ENCODE measurements at places on chromosomes 11 and 22.

DNA sequence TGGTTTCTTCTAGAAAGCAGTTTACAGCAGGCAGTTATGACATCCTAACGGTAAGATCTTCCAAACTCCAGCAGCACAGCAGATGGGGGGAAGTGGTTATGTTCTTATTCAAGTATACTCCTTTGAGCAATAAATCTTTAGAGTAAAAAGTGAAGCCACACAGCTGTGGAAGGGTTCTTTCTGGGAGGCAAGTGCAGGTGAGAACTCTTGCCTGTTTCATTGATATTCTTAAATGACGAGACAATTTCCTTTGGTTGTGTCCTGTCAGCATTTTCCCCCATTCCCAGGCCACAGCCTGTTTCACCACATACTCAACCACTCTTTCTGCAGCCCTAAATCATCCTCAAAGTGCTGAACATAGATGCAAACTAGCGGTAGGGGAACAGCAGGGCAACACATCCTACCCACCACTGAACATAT, 207.3 kb upstream of the MTNR1B start:
- DNase-seq, result no peak

DNA sequence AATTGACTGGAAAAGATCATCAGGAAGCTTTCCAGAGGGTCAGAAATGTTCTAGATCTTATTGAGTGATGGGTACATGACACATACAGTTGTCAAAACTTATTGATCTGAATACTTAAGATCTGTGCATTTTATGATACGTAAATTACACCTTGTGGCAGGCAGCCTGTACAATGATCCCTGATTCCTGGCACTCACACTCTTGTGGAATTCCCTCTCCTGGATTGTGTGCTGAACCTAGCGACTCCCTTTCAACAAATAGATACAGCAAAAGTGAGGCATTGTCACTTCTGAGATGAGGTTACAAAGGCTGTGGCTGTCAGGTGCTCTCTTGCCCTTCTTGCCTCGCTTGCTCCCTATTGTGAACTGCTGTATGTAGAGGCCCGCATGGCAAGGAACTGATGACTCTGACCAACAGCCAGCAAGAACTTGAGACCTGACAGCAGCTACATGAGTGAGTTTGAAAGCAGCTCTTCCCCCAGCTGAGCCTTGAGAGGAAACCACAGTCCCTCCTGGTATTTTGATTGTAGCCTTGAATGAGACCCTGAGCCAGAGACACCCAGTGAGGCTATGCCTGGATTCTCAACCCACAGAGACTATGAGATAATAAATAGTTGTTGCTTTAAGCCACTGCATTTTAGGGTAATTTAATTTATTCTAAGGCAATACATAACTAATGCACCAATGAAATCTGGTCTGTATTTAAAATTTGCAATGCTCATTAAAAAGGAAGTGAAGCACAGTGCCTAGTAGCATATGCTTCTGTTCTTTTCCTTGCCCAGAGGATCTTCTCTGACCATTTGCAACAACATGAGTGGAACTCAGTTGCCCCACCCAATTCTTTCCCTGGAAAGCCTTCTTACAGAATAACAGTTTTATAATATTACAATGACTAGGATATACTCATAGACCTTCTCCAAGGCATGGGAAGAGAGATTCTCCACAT, 60.5 kb upstream of the IZUMO1R start:
- DNase-seq, result no peak

- no peak for DNase-seq
Measured at GRCh38 chr11:106311531-106312230, 234.2 kb downstream of the AASDHPPT start.

GRCh38 chr11:120589376-120589775, 77.8 kb downstream of the GRIK4 start:
- no peak for DNase-seq

DNA sequence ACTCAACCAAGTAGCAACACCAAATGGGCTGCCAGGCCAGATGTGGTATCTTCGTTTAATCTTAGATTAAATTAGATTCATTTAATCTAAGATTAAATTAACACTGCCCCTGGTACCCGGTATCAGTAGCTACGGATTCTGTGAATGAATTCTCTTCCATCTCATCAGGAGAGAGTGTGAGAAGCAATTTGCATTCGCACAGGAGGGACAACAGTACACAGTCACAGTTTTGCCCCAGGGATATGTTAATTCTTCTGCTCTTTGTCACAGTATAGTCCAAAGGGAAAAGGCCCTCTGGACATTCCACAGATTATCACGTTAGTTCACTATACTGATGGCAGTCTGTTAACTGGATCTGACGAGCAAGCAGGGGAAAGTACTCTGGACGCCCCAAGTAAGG, 22.9 kb downstream of the ASCL2 start:
- DNase-seq, result no peak

DNA sequence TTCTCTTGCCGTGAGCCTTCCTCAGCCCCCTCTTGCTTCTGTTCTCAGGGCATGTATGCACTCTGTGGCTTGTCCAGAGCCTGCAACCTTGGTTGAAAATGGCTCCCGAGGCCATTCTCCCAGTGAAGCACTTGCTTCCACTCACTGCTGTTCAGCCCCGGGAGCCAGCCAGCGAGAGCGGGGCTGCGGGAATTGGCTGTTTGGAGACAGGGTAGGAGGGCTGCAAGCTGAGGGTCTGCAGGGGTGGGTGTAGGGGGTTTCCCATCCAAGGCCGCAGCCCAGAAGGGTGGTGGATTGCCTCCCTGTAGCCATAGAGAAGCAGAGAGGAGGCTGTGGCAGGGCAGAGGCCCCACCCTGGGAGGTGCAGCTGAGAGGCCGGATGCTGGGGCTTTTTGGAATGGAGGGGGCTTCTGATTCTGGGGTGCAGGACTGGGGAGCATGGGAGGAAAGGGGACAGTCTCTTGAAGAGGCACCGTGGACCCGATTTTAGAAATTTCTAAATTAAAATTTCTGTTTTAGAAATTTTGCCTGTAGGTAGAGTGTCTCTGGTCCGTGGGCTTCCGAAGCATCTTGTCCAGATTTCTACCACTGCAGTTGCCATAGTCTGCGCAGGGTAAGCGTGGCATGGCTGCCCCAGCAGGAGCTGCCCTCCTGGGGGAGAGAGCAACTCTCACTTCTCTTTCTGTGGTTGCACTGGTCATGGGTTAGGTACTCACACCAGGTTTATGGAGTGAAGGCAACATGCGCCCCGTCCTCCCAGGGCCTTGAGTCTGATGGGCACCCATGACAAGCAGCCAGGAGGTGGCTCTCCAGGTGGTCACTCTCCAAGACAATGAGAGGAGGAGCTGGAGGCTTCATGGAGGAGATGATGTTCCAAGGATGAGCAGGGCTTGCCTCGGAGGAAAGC, 100.2 kb downstream of the TBC1D22A start:
- no peak for DNase-seq

DNA sequence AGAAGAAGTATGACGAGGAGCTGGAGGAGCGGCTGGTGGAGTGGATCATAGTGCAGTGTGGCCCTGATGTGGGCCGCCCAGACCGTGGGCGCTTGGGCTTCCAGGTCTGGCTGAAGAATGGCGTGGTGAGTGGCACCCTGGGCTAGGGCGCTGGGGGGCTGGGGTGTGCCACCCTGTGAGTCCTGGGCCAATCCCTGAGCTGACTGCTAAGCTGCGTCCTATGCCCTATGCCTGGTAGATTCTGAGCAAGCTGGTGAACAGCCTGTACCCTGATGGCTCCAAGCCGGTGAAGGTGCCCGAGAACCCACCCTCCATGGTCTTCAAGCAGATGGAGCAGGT, 3.9 kb downstream of the TAGLN start:
- no peak for DNase-seq

GRCh38 chr11:71431271-71431670, 16.9 kb downstream of the DHCR7 start:
- DNase-seq, result no peak

DNA sequence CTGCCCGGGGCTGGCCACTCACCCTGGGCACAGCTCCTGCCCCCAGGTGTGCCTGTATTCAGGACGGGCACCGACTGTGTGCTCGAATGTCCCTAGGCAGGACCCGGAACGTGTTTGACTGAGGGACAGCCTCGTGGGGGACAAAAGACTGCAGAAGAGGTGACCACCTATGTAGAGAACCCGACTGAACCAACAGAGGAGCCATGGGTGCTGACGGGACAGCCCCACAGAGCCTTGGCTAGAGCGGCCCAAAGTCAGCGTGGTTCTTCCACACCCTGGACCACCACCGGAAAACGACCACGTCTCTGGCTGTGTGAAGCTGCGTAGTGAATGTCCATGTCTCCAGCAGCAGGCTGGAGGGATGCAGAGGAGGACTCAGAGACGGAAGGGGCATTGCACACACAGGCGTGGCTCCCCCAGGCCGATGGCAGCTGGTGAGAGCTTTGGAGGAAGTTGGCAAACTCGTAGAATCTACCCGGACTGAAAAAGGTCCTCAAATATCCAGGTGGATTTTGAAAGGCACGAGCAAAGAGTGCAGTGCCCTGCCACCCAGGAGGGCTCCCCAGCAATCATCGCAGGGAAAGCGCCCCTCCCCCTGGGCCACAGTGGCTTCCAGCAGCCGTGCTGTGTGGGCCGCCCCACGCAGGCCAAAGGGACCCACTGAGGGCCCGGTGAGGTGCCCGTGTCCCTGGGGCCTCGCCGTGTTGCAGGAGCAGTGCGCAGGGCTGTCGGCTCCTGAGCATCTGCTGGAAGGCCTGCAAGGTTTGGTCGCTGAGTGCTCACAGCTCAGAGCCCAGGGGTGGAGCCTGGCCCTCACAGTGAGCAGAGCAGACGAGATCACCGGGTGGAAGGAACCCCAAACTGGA, 17.5 kb upstream of the MUC5B start:
- DNase-seq, result no peak

DNA sequence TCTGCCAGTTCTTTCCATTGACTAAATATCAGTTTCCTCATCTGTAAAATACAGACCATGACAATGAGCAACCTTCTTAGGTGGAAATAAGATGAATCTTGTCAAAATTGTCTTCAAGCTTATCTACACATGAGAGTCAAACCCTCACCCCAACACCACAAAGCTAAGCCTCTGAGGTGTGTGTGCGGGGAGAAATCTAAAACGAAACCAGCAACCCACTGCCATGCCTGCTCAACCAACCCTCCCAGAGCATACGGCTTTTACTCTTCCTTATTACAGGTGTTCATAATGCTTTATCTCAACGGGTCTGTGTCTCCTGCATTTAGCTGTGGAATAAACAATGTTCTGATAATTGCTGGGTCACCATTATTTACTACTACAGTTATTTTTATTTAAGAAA, 235.4 kb downstream of the KIRREL3 start:
- DNase-seq, result no peak

GRCh38 chr11:75582895-75583717, 21.1 kb downstream of the SERPINH1 start:
- peak; percentile 60 for DNase-seq

GRCh38 chr11:66318600-66318970, 1.7 kb upstream of the CD248 start:
- no peak for DNase-seq

GRCh38 chr11:31817621-31818424, 6.7 kb upstream of the PAX6 start:
- peak; percentile 57 for DNase-seq

DNA sequence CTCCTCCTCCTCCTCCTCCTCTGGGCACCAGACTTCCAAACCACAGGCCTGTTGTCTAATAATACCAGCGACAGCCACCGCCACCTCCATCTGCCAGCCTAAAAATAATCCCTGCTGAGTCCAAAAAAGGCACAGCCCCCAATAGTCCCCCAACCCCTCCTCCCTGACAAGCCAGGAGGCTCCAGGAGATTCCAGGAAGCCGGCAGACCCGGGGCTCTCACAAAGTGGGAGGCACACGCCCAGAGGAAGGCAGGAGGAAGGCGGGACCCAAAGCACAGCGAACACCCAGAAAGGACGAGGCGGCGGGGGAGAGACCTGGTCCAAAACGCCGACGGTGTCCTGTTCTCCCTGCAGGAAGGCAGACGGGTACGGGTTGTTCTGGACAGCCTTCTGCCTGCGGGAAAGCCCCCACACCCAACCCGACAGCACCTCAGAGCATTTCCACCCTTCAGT, 5.9 kb downstream of the IGSF9B start:
- no peak for DNase-seq

GRCh38 chr22:49853981-49854831, 562 bp downstream of the ZBED4 start:
- peak; percentile 43 for DNase-seq

GRCh38 chr11:11989774-11990744, 18.4 kb downstream of the DKK3 start:
- peak; percentile 67 for DNase-seq

GRCh38 chr11:119643212-119643875, 85.7 kb downstream of the NECTIN1 start:
- no peak for DNase-seq

DNA sequence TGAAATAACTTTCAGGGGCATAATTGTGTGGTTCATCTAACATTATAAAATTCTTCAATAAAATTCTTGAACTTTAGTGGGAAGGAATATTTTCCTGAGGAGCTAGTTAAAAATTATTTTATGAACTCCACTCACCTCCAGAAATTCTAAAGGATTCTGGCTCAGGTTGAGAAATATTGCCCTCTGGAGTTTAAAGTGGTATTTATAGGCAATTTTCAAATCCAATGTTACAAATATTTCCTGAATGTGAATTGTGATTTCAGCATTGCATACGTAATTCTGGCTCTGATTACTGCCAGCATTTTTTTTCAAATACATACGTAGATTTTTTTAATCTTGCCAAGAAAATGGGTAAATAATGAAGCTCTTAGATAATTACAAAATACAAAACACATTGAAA, 598.2 kb upstream of the ANO3 start:
- no peak for DNase-seq
